NB4 (cell line): ENCODE measurements at places on chromosomes 3 and 15.

- peak; percentile 71 for DNase-seq
Measured at GRCh38 chr3:42755681-42756578, 17.1 kb downstream of the CCDC13 start.

DNA sequence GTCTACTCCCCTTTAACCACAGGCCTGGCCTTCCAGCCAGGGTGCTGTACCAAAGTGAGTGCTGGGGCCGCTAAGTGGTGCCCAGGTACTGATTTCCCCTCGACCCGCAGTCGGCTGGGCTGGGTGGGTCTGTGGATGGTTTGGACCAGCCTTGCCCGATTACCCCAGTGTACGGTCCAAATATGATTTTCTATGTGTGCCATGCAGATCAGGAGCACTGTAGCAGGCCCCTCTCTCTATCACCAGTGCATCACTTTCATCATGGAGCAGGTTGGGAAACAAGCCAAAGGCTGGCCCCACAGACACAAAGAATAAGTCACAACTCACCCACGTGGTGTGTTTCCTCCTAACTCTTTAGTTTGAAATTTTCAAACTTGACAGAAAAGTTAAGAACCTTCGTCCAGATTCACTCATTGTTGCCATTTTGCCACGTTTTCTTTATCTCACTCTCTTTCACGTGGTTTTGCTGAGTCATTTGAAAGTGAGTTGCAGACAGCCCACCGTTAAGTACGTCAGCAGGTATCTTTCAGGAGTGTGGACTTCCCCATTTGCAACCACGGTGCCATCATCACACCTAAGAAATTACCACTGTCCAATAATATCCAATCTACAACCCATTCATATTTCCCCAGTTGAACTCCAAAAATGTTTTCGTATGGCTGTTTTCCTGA, 37.0 kb downstream of the ZNF710 start:
- DNase-seq: peak; percentile 57

DNA sequence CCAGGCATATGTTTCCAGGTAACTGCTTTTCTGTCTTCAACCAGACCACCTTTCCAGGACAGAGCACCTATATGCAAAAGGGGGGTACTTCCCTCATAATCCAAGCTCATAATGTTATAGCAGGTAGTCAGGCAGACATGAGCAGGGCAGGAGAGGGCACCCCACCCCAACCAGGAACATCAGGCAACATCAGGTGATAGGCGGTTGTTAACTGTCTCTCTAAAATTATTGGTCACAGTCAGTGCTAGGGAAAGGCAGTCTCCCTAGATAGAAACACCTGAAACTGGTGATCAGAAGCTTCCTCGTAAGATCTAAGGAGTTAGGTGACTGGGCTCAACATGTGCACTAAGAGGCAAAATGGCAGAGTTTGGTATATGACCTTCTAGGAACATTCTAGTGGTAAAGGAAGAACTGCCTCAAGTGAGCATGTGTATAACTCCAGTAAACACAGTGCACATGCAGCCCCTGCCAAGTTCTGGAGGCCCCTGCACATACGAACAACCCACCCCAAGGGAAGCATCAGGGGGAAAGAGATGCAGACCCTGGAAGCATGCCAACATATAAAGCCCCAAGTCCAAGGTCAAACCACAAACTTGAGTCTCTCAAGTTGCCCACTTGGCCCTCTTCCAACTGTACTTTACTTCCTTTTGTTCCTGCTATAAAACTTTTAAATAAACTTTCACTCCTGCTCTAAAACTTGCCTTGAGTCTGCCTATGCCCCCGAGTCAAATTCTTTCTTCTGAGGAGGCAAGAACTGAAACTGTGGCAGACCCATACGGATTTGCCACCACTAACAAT, 270.9 kb downstream of the ULK4 start:
- DNase-seq: peak; percentile 33

DNA sequence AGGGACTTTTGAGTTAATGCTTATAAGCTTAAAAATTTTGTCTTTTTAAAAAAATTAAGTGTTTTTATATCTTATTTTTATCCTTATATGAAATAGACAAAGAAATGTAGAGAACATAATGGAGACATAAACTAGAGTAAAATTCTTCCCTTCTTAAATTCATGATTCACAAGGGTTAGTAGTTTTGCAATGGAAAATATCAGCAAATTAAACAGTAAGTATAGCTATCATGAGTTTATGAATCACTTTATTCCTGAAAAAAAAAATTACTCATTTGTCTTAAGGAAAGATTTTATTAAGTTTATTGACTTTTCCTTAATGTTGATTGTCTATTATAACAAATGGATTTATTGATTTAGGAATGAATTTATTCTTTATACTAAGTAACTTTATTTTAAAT, 4.3 kb downstream of the ATP6V1A start:
- DNase-seq: no peak

DNA sequence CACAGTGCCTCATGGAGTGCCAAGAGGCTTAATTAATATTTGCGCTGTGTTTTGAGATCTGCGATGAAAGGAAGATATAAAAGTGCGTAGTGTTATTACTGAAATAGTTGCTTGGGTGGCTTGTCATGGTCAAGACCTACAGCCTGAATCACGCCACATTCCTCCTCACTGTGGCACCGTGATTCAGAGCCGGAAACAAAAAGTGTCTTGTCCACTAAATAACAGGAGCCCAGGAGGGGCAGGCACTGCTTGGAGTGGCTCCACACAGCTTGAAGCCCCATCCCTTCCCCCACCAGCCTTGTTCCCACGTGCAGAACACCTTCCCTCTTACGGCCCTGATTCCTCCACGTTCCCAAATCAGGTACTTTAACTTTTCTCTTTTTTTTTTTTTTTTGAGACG, 1.2 kb upstream of the LRRC15 start:
- DNase-seq: no peak

GRCh38 chr15:78149805-78150751, 916 bp downstream of the IDH3A start:
- peak; percentile 27 for DNase-seq

DNA sequence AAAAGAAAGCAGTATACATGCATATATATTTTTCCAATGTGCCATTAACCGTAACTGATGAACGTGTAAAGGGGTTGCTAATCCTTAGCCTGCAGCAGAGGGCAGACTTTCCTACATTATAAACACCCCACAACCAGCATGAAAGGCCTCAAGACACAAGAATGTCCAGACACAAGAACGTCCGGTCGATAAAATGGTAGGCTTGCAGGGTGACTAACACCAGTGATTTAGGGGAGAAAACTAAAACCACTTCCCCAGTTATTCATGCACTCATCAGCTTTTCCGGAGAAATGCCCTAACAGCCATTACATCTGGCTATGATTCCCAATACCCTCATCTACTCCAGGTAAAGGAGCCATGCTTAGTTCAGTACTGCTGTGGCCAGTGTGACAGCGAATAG, 57.4 kb downstream of the LRTM1 start:
- peak; percentile 59 for DNase-seq

- DNase-seq: no peak
Measured at GRCh38 chr3:13951184-13951583, 71.3 kb upstream of the WNT7A start.

DNA sequence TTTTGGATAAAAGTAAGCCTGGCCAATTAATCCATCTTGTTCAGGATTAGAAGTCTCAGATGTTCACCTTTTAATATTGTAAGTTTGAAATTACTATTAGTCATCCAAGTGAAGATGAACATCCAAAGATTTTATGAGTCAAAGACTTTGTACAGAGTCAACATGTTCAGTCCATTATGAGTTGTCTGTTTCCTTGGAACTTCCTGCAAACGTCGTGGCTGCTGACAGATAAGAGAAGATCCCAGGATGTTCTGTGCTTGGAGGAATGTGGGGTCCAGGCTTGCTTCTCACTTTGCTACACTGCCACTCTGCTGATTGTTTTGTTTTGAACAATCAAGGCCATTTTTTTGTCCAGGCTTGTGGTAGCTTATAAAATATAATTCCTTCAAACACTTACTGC, 74.3 kb upstream of the SLCO2A1 start:
- no peak for DNase-seq
